ENCODE measurements at places on chromosomes 4 and X. TPM values are rescaled to one million over a fixed set of nuclear protein-coding genes. Genes with fewer than 3 reads are reported as not detected.
A peak's percentile ranks its signal among the peaks of the same experiment; 100 is the strongest.

DNA sequence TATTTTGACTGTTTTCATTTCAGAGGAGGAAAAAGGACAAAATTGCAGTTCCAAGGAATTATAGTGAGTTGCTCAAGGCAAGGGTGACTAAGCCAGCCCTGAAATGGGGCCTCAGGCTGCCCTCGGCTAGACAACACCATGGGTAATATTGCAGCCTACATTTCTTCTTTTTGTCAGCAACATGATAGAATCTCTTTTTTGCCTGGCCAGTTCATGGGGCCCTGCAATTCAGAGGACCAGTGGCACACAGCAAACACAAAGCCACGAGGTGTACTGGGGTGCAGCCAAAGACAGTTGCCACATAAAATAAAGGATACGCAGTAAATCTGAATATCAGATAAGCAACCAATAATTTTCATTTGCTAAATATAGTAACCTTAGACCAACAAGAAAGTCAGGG, 41.8 kb downstream of the RBM47 start:
- DNase-seq = no peak

DNA sequence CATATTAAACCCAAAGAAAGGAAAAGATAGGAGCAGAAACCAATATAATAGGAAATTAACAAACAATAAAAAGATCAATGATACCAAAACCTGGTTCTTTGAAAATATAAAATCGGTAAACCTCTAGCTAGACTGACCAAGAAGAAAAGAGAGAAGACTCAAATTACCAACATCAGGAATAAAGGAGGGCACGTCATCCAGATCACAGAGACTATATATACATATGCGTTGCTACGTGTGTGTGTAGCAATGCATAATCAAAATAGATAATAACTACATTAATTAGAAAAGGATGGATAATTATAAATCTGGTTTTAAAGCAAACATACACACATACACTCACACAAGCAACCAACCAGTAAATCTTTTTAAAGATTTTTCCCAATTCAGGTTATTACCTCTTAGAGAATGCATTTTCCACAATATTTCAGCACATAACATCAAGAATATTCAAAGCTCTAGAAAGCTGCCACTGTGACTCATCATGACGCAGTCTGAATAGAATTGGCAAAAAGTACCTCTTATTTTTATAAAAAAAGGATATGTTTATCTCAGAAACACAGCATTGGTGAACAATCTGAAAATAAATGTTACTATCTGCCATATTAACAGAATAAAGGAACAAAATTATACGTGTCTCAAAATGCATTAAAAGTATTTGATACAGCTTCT, 41.4 kb upstream of the USP9X start:
- no peak for DNase-seq

FGFR3 gene
- 0.05 TPM for total RNA-seq

DNA sequence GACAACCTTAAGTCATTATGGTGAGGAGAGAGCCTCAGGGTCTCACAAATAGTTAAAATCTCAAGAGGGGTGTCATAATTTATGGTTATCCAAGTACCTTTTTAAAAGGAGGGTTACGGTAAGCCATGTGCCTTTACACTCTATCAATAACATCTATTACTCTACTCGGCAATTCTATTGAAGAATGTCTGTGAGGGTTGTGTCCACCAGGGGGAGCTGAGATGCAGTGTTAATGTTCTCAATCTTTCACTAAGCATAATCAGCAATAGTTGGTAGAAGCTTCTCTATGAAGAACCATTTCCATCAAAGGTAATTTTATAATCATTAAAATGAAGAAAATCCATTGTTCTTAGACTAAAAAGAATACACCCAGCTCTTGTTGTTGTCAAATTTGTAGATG, 457.4 kb downstream of the CENPC start:
- DNase-seq = no peak

DNA sequence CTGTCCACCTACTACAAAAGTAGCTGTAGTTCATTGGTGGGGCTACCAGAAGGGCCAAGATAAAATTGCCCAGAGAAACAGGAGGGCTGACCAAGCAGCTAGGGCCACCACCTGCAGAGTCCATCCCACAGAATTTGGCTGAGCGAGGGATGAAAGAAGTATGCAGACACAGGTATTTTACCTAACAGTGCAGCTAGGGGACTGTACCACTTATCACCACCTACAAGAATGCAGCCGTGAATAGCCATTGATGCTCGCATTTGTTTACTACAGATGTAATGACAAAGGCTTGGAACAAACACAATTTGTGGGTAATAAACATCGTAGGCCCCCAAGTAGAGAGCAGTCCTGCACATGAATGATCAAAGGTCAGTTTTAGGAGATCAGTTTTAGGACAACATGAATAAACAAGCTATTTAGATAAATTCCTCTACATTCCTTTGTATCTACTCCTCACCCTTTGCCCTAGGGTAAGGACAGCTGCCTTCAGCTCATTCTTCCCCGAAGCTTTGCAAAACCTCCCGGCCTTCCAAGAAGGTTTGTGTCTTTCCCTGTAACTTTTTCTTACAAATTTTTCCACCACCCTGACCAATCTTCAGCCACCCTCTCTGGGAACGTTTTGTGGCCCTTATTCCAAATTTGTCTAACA, 49.5 kb downstream of the ZNF718 start:
- no peak for DNase-seq

DHRSX gene
- 24.3 TPM for total RNA-seq

GRCh38 chr4:6990661-6991060, 52.5 kb upstream of the TADA2B start:
- no peak for DNase-seq

DNA sequence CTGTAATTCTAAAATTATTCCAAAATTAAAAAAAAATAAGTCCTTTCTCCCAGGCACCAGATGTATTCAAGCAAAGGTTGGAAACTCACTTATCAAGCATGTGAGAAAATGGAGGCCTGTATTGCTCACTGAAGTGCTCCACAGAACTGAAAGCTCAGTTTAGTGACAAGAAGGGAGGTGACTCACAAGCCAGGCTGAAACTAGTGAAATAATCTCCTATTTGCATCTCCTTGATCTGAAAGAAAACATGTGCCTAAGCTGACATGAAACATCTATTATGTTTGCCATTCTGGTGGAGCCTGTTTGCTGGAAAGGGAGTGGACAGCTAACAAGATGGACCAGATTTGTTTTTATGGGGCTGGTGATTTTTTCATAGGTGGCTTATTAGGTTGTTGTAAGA, 54.0 kb upstream of the AMELX start:
- no peak for DNase-seq

GRCh38 chrX:12372111-12372510, 233.8 kb downstream of the FRMPD4 start:
- no peak for DNase-seq

- no peak for DNase-seq
These were observed 39.3 kb upstream of the MAGEA10 start for GRCh38 chrX:152177497-152178269.

DNA sequence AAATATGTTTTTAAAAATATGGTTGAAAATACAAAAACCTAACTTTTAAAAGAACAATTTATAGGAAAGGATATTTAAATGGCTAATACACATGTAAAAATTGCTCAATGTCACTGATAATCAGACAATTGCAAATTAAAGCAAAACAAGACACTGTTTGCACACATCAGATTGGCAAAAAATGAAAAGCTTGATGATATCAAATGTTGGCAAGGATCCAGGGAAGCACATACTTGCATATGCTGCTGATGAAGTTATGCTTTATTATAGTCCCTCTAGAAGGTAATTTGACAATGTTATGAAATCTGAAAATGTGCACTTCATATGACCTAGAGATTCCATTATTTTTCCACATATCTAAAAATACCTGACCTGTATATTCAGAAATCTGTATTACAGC, 45.7 kb upstream of the EPGN start:
- DNase-seq = no peak

- no peak for DNase-seq
These were observed 76.1 kb upstream of the LIMCH1 start for GRCh38 chr4:41461780-41462307.

GRCh38 chrX:6941041-6941440, 206.5 kb upstream of the STS start:
- DNase-seq = no peak

GRCh38 chr4:169362607-169363006, 91.9 kb upstream of the SH3RF1 start:
- no peak for DNase-seq

- no peak for DNase-seq
These were observed 539 bp upstream of the CHIC1 start for GRCh38 chrX:73562458-73562857.

GRCh38 chrX:17242470-17242869, 132.5 kb upstream of the NHS start:
- peak; percentile 36 for DNase-seq

DNA sequence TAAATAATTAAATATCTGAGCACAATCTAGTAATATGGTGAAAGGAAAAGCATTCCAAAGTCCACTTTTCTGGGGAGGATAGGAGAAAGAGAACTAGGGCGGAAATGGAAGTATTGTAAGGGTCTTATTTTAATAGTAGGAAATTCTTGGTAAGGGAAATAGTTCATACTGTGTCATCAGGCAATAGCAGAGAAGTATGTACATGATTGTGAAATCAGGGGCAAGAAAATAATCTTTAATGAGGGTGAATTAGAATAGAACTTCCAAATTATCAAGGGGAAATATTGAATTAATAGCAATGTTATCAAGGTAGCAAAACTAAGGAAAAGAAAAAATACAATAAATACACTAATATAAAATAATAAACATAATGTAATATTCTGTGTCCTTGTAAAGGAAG, 14.8 kb downstream of the GIMD1 start:
- DNase-seq = no peak

REELD1 gene
- total RNA-seq = not detected

ZGRF1 gene
- total RNA-seq = 1.6 TPM

DNA sequence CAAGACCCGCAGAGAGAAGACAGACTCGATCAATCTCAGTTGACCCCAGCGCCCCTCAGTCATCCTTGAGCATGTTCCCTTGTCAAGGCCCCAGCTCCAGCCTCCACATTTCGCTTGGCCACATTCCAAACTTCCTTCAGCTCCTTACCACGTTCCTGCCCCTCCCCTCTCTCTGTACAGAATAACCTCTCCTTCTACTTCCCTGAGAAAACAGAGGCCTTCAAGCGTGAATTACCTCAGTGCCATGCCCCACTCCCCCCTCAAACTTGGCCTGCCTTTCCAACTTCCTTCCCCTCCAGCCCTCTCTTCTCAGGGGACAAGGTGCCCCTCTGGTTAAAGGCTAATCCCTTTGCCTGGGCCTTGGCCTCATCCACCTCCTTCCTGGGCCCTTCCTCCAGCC, 3.2 kb upstream of the RIPPLY1 start:
- DNase-seq = no peak

- no peak for DNase-seq
These were observed 1860.5 kb upstream of the ADGRL3 start for GRCh38 chr4:59339631-59340030.

DNA sequence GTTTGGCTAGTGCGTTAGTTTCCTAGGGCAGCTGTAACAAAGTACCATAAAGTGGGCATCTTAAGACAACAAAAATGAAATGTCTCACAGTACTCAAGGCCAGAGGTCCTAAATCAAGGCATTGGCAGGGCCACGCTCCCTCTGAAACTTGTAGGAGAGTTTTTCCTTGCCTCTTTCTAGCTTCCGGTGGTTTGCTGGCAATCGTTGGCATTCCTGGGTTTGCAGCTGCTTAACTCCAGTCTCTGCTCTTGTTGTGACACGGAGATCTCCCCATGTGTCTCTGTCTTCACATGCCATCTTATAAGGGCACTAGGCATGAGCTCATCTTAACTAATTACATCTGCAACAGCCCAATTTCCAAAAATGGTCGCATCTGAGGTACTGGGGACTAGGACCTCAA, 362.0 kb upstream of the BOD1L1 start:
- no peak for DNase-seq

DNA sequence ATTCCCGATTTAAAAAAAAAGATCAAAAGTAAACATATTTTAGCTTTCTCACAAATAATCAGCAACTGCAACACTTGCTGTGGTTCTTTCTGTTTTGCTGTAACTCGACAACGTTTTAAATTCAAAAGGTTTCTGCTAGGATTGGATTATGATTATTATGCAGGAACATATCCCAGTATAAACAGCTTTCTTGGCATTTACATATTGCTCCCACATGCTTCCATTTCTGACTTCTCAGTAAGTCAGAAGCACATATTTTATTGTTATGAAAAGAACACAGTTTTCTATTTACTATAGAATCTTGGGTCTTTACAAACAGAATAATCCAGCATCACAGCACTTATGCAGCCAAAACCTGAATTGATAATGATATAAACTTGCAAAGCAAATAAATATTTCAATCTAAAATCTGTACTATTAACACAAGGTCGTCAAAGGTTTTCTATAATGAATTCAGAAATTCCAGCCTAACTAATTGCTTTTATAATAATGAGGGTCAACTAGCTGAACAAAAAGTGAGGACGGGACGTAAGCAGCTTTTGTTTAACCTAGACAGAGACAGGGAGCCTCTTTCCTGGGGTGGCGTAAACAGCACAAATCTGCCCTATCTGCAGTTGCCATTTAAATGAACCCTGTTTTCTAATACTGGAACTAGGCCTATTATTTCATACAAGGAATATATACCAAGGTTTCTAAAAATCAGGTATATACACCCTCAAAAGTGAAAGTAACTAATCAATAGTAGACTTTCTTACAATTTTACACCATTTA, 9.8 kb upstream of the PCDH18 start:
- DNase-seq = no peak

NUP62CL gene
- not detected for total RNA-seq

ERAS gene
- total RNA-seq = not detected

USP51 gene
- 0.92 TPM for total RNA-seq

- DNase-seq = no peak
These were observed 11.6 kb downstream of the PDZD4 start for GRCh38 chrX:153818571-153819383.

ITM2A gene
- 159 TPM for total RNA-seq

DNA sequence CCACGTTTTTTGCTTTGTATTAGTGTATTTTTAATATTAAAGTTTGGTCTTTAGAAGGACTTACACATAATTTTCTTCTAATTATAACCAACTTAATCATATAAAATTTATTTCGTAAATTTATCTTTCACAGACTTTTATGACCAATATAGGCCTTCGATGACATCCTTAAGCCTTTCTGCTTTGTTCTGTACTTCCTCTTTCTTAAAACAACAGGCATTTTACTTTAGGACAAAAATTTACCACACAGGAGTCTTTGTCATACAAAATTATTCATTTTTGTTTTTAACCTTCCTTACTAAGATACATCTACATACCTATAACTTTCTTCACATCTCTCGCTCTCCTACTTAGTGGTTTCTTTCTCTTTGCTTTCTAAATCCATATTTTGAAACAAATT, 56.3 kb downstream of the RGS12 start:
- no peak for DNase-seq

DNA sequence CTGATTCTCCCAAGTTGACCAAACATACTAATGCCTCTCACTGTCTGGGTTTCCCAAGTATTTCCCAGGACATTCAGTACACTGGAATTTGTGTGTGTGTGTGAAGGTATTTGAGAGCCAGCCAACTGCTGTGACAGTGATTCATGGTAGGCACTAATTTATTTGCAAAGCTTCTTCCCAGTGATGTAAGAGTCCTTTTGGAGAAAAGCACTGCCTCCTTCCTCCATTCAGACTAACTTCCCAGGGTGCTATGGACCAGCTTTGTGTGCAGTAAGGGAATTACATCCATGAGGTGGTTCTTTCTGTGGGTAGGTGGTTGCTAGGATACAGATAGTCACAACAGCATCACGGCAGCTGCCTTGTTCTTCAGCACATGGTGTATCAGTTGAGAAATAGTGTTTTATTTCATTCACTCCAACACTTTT, 8.7 kb downstream of the EGF start:
- no peak for DNase-seq

RHOXF2B gene
- total RNA-seq = not detected

CFI gene
- 45.9 TPM for total RNA-seq

GRCh38 chr4:158169931-158170690, 2.7 kb downstream of the GASK1B start:
- no peak for DNase-seq

Data from glomerular endothelial cell (primary cell).